Mucosa of gallbladder (tissue), 1 donor: ENCODE measurements at places on chromosomes 4 and X. TPM values are rescaled to one million over a fixed set of nuclear protein-coding genes. Genes with fewer than 3 reads are reported as not detected.

GPC3 gene
- 44.7 TPM for total RNA-seq

REELD1 gene
- total RNA-seq: 0.43 TPM

C4orf50 gene
- total RNA-seq: 0.06 TPM

KCNIP4 gene
- total RNA-seq: 3.3 TPM

FGF2 gene
- 11.9 TPM for total RNA-seq

ETDA gene
- total RNA-seq: not detected

HPGDS gene
- 7.8 TPM for total RNA-seq
